ENCODE measurements at places on chromosomes 7 and 10.

DNA sequence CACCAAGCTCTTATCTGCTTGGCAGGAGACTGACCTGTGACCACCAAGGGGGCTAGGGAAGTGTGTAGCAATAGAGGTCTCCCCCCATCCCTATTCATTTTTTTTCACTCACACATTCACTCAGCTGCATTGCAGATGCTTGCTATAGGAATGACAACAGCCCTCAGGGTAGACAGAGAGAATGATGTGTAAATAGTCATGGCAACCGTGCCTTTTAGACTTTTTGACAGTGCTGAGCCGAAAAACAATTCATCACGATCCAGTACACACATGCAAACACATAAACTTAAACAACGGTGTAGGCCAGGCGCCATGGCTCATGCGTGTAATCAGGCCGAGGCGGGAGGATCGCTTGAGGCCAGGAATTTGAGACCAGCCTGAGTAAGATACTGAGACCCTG is 7.6 kb upstream of the ELN start:
- DNase-seq: no peak

GRCh38 chr7:135597181-135597925 is 39.6 kb downstream of the NUP205 start:
- DNase-seq: no peak

GRCh38 chr7:116461500-116461899 is 38.0 kb upstream of the CAV2 start:
- no peak for DNase-seq

DNA sequence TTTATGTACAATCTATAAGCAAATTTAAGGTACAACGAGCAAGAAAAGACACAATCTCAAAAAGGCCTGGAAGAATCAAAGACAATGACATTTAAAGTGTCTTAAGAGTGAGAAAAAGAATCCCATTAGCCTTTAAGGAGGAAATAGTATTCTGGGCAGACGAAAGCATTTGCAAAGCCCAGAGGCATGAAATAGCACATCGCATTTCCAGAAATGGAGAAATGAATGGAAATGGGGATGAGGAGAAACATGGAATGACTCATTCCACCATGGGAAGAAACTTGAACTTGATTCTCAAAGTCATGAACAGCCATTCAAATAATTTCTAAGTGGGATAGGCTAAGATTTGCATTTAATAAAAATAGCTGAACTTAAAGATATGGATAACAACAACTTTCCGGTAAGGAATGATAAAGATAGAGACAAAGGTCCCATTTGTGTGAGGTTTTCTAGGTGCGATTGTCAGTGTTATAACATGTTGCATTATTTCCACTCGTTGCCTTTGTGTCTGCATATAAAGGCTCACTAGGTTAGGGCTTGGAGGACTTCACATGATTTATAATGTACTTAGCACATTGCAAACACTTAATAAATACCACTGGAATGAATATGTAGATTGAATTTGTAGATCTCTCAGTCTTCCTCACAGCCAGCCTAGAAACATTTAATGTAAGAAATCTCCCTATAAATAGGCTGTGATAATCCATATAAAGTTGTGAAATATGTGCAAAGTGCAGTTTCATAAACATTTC is 310.3 kb upstream of the KLF6 start:
- no peak for DNase-seq

DNA sequence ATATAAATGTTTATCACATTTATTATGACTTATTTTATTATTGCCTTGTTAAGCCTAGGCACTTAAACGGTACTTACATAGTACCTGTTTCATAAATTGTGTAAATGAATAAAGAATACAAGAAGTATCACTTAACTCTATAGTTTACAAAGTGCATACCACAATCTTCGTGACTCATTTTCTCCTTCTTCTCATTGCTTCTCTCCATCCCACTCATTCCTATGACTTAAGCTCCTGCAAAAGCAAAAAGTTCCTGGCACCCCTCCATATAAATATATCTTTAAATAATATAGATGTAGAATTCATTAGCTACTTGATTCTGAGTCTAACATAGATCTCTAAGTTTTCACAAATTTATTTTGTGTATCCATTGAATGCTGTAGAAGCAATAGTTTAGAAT is 1382.0 kb upstream of the CELF2 start:
- no peak for DNase-seq

All from right hindlimb (tissue), 1 donor.